GM23338 (cell line): ENCODE measurements at places on chromosomes 3 and 15. TPM values are rescaled to one million over a fixed set of nuclear protein-coding genes. Genes with fewer than 3 reads are reported as not detected.
A peak's percentile ranks its signal among the peaks of the same experiment; 100 is the strongest.

DNA sequence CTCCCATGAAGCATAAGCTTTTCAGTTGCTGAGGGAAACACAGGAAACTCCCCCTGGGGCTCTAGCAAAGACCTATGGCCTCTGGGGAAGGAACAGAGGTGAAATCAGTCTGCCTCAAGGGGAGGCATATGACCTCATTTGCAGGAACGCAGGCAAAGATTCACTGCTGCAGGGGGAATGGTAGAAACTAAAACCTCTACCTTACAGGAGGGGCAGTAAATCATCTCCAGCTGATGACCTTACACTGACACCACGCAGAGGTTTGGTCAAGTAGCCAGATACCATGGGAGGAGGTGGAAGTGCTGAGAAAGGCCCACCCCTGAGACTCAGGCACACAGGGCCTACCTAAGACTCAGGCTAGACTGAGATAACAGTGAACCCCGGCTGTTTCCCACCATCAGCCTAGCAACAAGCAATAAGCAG, 81.1 kb downstream of the RAD18 start:
- peak; percentile 45 for DNase-seq

DNA sequence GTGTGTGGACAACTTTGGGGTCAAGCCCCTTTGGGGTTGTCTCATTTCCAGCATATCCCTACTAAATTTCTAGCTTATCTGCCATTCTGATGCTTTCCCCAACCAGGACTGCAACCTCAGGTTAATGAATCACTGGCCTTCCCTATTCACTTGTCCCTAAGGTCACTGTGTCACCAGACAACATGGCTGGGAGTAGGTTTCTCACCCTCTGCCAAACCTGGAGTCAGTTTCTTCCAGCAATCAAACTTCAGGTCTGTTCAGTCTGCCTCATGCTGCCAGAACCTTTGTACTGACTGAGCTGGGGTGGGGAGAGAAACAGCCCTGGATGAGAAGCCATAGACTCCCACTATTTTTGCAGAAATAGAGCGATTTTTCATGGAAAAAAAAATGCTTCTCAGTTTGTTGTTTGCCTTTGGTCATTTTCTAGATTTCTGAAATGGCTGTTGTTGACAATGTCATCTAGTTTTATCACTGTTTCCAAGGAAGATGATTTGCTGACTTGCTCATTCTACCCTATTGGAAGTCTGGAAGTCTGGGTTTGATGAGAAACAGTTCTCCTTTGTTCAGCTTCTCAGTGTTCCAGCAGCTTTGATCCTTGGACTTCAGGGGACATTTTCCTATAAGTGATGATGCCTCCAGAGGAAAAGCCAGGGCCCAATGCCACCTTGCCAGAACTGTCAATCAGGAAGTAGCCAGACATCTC, 74.8 kb upstream of the IL12A start:
- DNase-seq, result no peak

The SEMA3G gene
- 2.2 and 2.5 TPM in 2 replicates for total RNA-seq

DNA sequence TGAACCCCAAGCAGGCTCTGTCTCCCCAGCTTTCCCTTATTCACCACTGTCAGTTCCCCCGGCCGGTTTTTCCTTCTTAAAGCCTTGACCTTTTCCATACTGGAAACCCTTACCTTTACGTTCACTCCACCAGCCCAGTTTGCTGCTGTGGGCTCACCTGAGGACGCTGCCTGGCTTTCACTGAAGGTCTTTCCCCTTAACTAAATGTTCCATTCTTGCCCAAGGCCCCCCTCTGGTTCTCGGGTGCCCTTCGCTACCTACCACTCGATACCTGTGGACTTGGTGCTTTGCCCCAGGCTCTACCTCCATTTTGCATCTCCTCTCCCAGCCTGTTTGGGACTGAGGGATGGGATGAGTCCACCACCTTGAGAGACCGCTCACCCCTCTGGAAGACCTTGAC, 851 bp downstream of the AP2M1 start:
- no peak for DNase-seq

- DNase-seq, result no peak
Observed at GRCh38 chr3:136612512-136612911, 139.7 kb downstream of the STAG1 start.

The GRAMD1C gene
- total RNA-seq, result 0.78 and 3.3 TPM in 2 replicates

GRCh38 chr15:69451951-69452691, 497 bp upstream of the RPLP1 start:
- DNase-seq, result peak; percentile 42

GRCh38 chr3:10347648-10348403, 26.9 kb upstream of the SEC13 start:
- DNase-seq, result no peak
